ENCODE measurements at places on chromosomes 16 and 17.

DNA sequence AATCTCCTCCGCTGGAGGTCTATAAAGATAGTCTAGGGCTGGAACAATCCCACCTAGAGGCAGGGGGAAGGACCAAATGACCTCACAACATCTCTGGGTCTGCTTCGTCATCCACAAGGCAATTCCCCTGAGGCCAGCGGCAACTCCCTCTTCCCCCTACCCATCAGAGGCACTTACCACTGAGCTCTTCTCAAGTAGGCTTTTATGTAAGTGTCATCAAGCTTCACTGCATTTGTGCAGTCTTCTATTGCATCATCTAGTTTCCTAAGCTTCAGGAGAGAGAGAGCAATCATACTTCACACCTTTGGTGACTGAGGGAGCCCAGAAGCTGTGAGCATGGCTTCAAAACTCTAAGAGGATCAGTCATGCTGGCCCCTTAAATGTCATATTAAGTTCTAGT, 21.0 kb downstream of the CNP start:
- DNase-seq, result no peak

- no peak for DNase-seq
Observed at GRCh38 chr17:69762359-69762758, 312.7 kb upstream of the KCNJ16 start.

- peak; percentile 63 for DNase-seq
Observed at GRCh38 chr17:15257258-15257788, 7.8 kb downstream of the PMP22 start.

DNA sequence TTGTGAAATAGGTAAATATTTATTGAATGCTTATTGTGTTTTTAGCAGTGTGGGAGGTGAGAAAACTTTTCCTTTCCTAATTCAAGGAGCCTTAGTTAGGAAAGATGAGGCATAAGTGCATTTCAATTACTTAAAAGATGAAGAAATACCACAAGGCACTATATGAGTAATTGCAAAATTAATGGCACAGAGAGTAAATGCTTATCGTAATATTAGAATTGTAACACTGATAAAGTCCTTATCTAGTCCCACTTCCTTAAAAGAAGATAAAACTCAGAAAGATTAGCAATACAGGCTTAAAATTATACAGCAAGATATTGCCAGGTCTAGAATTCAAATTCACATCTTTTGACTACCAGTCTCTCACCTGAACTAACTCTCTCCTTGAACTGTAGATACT, 232.6 kb upstream of the TBX2 start:
- DNase-seq, result no peak

- DNase-seq, result no peak
Observed at GRCh38 chr16:2036200-2036966, 9.7 kb downstream of the NHERF2 start.
